AG04449 (cell line): ENCODE measurements at places on chromosomes 2 and 18.

DNA sequence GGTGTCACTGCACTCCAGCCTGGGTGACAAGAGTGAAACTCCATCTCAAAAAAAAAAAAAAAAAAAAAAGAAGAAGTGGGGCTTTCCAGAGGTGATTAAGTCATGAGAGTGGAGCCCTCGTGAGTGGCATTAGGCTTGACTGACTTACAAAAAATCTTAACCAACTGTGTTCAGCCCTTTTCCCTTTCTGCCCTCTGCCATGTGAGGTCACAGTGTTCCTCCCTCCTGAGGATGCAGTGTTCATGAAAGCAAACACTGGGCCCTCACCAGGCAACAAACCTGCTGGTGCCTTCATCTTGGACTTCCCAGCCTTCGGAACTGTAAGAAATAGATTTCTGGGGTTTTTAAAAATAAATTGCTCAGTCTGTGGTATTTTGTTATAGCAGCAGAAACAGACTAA is 37.0 kb upstream of the METTL21A start:
- no peak for DNase-seq

DNA sequence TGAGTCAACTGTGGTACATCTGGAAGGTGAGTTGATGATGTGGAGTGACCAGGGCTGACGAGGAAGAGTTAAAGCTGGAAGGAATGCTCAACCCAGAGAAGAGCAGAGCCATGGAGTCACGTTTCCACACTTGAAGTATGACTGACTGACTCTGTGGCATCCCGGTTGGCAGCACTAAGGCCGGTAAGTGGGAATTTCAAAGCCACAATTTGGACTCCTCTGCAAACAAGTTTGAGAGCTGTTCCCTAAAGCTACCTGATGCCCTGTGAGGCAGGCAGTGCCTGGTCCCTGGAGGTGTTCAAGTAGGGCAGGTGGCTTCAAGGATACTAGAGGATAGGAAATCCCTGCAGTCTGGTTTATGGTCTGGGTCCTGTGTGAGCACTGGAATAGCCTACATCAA is 69.3 kb upstream of the ITGB6 start:
- no peak for DNase-seq

DNA sequence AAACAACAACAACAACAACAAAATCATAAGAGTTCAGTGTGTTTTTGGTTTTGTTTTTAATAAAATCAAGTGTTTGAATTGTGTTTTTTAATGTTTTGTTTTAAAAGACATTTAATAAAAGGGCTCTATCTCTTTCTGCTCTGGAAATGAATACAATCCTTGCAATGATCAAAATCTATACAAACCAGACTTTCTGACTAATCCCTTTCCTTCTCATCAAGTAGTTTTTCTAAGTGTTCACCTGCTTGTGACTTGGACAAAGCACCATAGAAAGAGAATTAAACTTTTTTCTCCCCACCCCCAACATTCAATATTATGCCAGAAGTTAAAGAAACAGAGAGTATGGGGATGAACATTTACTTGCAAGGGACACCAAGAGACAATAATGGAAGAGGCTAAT is 61.4 kb downstream of the KCTD18 start:
- no peak for DNase-seq

- no peak for DNase-seq
These were observed 504.8 kb downstream of the LRRTM4 start for GRCh38 chr2:77017355-77017745.

DNA sequence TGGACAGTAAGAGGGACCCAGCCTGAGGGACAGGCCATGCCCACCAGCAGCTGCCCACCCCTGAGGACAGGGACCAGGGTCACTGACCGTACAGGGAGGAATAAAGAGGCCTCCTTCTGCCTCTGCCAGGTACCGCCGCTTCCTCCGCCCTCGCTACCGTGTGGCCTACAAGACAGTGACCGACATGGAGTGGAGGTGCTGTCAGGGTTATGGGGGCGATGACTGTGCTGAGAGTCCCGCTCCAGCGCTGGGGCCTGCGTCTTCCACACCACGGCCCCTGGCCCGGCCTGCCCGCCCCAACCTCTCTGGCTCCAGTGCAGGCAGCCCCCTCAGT is 2.2 kb downstream of the EMILIN1 start:
- DNase-seq: no peak

GRCh38 chr2:22893761-22894517 is 491.0 kb upstream of the KLHL29 start:
- no peak for DNase-seq

- no peak for DNase-seq
These were observed 67.2 kb downstream of the UGGT1 start for GRCh38 chr2:128158176-128158575.

DNA sequence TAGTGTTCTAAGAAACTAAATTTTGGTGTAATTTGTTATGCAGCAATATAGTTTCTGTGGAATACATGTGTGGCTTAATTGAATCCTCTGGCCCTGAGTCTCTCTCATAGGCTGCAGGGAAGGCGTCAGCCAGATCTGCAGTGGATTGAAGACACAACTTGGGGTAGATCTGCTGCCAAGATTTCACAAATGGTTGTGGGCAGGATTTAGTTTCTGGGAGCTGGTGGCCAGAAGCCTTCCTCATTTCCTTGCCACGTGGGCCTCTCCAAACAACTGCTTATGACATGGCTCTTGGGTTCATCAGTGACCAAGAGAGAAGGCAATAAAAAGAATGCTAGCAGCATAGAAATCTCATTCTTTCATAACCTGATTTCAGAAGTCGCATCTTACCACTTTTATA is 28.2 kb downstream of the CCDC102B start:
- DNase-seq: no peak

GRCh38 chr2:66897181-66897580 is 462.3 kb downstream of the MEIS1 start:
- DNase-seq: no peak
